T47D (cell line): ENCODE measurements at places on chromosomes 4 and X.
A peak's percentile ranks its signal among the peaks of the same experiment; 100 is the strongest.

DNA sequence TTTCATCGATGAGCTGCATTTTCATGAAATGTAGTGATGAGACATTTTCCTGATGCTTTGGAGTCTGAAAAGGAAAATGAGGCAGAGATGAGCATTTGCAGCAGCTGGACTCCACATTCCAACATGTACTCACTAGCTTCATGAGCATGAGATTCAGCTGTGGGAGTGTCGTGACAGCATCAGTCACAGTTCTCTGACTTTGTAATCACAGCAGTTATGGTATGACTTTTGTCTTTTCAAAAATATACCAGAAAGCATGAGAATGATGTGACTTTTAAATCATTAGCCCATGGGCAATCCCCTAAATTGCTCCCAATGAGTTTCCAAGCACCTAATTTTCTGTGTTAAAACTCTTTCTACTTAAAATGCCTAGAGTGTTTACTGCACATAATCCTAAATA is 18.3 kb upstream of the MSL3 start:
- DNase-seq, result no peak

- no peak for DNase-seq
These were observed 122.0 kb downstream of the CORIN start for GRCh38 chr4:47715716-47716416.

- no peak for DNase-seq
These were observed 548 bp upstream of the MAML3 start for GRCh38 chr4:140154572-140154891.

DNA sequence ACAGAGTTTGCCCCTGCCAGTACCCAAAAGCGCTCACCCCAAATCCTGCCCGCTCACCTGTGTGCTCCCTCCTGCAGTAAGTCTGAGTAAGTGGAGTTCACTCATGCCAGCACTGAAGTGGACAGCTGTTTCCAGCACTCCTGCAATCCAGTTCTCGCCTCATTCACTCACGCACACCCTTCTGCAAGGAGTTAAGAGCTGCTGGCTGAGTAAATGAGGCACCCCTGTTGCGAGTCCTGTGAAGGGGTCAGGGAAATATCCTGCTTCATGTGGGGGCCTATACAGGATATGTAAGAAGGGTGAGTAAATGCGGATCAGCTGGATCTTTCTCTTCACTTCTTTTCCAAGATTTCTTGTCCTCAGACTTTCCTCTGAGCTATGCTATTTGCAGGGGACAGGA is 23.5 kb downstream of the CXCL8 start:
- DNase-seq, result no peak

DNA sequence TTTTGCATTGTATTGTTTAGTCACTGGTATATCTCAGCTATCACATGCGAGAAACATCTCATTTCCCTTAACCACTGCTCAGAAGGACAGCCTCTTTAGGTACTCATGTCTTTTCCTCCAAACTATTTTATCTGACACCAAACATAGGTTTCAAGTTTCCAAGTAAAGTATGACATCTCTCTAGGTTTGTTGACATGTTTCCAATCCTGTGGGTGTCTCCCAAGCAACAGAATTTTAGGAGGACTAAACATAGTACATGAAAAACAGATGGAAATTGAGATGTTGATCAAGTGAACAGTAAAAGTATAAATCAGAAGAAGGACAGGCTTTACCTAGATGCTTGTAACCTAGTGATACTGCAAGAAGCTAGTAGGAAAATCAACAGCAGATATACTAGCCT is 371.4 kb downstream of the DTHD1 start:
- no peak for DNase-seq

GRCh38 chrX:15468036-15468435 is 25.1 kb downstream of the PIR start:
- peak; percentile 23 for DNase-seq
